CD8-positive, alpha-beta T cell (primary cell): ENCODE measurements at places on chromosomes 3 and 15.
A peak's percentile ranks its signal among the peaks of the same experiment; 100 is the strongest.

DNA sequence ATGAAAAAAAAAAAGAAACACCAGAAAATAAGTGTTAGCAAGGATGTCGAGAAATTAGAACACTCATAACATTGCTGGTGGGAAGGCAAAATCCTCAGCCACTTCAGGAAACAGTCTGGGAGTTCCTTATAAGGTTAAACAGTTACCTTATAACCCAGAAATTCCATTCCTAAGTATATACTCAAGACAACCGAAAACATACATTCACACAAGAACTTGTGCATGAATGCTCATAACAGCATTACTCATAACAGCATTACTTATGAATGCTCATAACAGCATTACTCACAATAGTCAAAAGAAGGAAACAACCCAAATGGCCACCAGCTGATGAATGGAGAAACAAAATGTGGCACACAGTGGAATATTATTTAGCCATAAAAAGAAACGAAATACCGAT is 34.8 kb upstream of the DCP1A start:
- no peak for DNase-seq

DNA sequence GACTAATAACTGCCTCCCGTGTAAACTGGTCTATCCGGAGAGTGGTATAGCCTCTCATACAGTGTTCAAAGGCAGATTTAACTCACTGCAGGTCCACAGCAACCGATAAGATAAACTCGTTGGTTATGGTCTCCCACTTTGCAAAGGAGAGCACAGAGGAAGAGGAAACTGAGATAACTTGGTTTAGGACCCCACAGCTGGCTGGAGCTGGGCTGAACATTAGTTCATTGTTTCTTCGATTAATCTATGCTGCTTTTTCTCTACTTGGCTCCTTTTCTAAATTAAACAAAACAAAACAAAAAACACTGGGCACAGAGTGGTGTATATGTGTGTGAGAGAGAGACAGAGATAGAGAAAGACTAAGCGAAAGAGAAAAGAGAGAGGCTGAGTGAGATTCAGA is 5.0 kb upstream of the DLG1 start:
- no peak for DNase-seq

GRCh38 chr15:64355348-64355943 is 527 bp downstream of the CSNK1G1 start:
- no peak for DNase-seq

- no peak for DNase-seq
Observed at GRCh38 chr3:63450634-63451363, 172.7 kb downstream of the SYNPR start.

GRCh38 chr3:4772171-4772804 is 206.9 kb upstream of the BHLHE40 start:
- DNase-seq, result no peak

GRCh38 chr15:65612949-65613744 is 2.2 kb upstream of the INTS14 start:
- no peak for DNase-seq

GRCh38 chr3:13075318-13075717 is 2.1 kb upstream of the IQSEC1 start:
- no peak for DNase-seq

DNA sequence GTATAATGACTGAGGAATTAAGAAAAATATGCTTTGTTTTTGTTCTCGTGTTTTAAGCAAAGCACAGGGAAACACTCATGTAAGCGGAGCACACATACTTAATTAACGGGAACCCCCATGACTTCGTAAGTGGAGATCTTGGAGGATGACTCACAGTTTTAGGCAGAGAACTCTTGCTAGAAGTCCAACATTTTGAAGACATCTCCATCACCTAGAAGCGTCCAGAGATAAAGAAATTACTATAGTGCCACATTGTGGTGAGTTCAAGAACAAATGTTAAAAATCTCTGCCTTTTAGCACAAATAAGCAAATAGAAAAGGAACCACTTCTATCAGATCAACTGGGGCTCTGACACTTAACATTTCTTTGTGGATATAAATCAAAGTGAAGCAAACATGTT is 194.1 kb upstream of the ARHGEF26 start:
- no peak for DNase-seq

DNA sequence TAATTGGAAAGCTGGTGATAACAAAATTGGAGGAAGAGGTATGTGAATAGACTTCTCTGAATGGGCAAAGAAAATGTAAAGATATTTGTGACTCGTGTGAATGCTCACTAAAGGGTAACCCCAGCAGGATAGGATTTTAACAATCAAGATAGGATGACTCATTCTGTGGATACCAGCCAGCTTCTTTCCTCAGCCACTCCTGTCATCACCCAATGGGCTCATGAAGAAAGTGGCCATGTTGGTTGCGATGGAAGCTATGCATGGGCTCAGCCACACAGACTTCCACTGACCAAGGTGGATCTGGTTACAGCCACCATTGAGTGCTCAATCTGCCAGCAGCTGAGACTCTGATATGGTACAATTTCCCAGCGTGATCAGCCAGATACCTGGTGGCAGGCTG is 40.9 kb downstream of the STRIT1 start:
- no peak for DNase-seq

GRCh38 chr15:98785807-98786621 is 137.7 kb downstream of the IGF1R start:
- no peak for DNase-seq

DNA sequence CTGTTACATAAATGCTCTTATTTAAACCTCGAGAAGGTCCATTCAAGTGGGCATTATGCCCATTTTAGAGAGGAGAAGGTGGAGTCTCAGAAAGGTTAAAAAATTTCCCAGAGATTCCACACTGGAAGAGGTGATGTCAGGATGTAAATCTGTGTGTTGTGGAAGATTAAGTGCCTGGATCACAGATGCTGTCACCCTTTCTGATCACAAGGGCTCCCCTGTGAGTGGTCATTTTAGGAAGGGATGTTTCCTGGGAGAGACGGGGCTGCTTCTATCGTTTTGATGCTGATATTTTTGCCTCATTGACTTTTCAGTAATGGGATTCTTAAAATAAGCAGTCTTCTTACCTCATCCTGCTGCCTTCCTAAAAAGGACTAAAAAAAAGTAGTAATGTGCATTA is 132.5 kb downstream of the CLSTN2 start:
- no peak for DNase-seq

DNA sequence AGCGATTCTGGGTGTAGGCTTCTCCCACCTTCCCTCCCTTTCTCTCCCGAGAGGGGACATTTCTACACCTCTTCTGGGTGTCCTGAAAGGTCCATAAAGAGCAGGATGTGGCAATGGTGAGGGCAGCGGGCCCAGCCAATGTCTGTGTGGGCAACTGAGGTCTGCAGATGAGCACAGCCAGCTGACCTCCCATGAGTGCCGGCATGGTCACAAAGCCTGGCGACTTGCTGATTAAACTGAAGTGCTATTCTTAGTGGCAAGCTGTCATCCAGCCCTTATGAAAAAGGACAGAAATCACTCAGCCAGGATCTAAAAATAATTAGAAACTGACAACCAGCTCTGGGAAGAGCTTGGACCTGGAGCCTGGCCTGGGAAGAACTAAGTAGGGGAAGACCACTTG is 124.3 kb upstream of the RGMA start:
- DNase-seq, result no peak

- DNase-seq, result no peak
Observed at GRCh38 chr15:90309020-90309419, 43.1 kb upstream of the ZNF774 start.

DNA sequence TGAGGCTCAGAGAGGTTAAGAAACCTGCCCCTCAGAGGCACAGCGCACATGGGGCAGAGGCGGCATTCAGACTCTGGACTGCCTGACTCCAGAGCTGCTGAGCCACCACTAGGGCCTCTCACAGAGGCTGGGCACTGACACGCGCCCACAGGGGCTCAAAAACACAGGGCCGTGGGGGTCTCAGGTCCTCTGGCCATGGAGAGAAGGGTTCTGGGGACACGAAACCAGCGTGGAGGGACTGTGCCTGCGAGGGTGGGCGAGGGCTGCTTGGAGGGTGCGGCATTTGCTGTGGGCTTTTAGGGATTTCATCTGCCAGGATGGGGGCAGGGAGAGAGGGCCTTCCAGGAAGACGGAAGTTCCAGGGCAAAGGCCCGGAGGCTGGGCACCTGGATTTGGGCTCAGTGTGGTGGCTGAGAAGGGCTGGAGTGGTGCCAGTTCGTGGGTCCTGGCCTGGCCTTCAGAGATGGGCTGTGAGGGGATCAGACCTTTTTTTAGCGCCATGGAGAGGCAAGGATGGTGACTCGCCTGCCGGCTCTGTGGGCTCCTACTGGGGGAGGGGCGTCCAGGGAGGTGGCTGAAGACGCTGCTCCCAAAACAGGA is 69.6 kb downstream of the EFCAB12 start:
- no peak for DNase-seq

- DNase-seq, result peak; percentile 67
Observed at GRCh38 chr15:31263751-31264558, 62.7 kb upstream of the KLF13 start.

GRCh38 chr3:15495461-15496340 is 25.8 kb downstream of the COLQ start:
- DNase-seq, result no peak

DNA sequence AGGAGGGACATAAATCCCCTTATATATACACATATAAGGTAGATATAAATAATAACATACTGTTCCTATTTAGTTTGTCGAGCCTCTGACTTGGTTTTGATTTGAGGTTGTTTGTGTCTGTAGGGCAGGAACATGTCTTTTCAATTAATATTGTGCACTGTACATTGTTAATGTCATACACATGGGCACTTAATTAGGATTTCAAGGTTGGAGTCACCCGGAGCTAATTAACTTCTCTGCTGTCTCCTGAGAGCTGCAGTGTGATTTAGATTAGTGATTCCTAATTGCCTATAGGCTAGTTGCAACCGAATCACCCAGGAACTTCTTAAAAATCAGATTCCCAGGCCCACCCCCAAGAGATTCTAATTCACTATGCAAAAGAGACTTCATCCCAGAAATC is 50.4 kb upstream of the FILIP1L start:
- DNase-seq, result no peak

GRCh38 chr15:31511707-31512310 is 185.2 kb downstream of the KLF13 start:
- DNase-seq, result peak; percentile 76
